Fibroblast of skin of back (primary cell): ENCODE measurements at places on chromosomes 12 and 14.
A peak's percentile ranks its signal among the peaks of the same experiment; 100 is the strongest.

DNA sequence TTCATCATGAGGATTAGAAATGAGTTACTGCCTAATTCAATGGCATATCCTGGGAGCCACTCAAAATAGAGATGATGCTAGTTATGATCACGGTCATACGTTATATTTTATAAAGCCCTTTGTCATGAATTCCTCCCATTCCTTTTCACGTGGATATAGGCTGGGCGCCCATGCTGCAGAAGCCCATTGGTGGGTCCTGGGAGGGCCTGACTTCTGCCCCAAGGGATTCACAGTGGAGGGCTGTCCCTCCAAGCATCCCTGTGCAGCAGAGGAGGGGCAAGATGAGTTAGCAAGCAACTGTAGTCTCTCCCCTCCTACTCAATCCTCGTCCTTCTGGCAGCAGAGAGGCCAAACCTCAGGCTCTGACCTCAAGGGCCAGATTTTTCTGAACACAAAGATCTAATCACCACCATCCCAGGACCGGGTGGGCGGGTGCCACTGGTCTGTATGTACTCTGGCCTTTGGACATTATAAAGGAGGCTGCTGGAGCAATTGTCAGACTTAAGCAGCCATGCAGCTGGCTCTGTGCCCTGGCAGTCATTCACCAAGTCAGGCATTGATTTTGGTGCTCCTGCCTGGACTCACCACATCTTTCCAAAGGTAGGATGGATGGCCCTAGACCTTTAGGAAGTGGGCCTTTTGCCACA lies 8.6 kb downstream of the GLTP start:
- peak; percentile 56 for DNase-seq

GRCh38 chr14:77187649-77188012 lies 6.0 kb downstream of the TMEM63C start:
- DNase-seq = no peak

- DNase-seq = no peak
Measured at GRCh38 chr12:15861404-15861803, 20.8 kb upstream of the STRAP start.

GRCh38 chr12:100189636-100190394 lies 10.8 kb upstream of the ACTR6 start:
- no peak for DNase-seq

DNA sequence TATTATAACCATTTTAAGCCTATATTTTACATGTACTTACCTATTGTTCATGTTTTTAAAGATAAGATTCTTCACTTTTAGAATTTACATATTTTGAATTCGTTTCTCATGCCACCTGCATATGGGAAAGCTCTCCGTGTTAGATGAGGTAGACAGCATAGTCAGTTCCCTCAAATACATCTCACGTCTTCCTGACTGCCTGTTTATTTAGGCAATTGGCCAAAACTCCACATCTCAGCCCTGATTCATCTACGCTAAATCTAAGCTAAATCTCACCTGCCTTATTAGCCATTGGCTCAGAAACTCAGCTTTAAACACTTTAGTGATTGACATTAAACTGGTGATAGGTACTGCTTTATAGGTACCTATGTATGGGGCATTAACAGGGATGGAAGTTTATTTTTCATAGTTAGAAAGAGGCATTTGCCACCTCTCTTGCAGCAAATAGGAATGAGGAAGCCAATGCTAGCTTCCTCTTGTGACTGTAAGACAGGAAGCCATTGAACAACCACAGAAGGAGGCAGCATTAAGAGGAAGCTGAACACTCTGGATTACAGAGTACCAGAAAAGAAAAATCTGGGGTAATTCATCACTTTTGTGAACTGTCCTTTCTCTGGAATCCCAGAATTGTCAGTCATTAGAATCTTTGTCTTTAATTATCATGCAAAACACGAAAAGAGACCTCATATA lies 111.9 kb downstream of the LRFN5 start:
- no peak for DNase-seq

- DNase-seq = no peak
Measured at GRCh38 chr14:57988445-57988844, 122.6 kb upstream of the SLC35F4 start.
